ENCODE measurements at places on chromosomes 4 and X. TPM values are rescaled to one million over a fixed set of nuclear protein-coding genes. Genes with fewer than 3 reads are reported as not detected.

- no peak for DNase-seq
Observed at GRCh38 chrX:7085879-7086278, 61.6 kb upstream of the STS start.

DNA sequence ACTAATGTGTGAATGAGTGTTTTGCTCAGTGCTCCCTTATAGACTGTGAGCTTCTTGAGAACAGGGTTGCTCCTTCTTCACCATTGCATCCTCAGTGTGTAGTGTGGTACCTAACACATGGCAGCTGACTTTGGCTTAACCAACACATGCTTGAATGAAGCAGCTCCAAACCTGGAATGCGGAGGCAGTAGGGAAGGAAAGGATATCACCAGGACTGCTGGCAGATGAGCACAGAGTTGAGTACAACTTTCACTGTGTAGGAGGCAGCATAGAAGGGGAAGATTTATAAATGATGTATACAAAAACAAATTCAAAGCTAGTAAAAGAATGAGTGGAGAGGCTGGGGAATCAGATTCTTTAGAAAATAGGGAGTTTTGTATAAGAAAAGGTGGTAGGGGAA is 174.3 kb downstream of the SLIT2 start:
- DNase-seq, result no peak

NSG1 gene
- 2.3 TPM for total RNA-seq

HSFX4 gene
- total RNA-seq, result not detected

DNA sequence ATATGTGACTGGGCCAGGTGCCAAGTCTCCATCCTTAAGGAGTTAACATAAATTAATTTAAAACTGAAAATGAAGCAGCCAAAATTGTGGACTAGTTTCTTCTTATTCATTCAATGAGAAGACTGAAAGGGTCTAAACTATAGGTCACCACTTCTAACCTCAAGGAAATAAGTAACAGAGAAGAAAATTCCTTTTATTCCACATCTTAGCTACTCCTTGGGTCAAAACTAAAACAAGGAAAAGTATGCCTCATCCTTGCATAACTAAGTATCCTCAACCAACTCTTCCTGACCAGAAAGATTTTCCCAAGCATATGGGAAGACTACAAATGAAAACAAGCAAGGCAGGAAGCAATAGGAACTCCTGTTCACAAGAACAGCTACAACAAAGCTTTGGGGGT is 71.2 kb downstream of the ZNF827 start:
- no peak for DNase-seq

- DNase-seq, result no peak
Observed at GRCh38 chrX:28626515-28626914, 39.3 kb downstream of the IL1RAPL1 start.

DNA sequence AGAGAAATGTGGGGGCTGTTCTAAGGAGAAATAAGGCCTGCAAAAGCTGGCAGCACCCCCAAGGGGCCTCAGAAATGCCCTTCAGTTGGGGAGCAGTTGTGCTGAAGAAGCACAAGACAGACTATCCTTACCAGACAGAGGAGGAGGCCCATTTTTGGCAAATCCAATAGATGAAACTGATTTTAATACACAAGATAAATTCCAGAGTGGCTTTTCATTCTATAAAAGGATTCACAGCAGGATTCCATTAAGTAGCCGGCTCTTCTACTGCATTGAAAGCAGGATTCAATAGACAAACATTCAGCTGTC is 8.1 kb downstream of the SEPTIN6 start:
- DNase-seq, result no peak

TLR2 gene
- total RNA-seq, result 25.0 TPM

GRCh38 chrX:45862801-45863200 is 662.1 kb upstream of the DIPK2B start:
- DNase-seq, result no peak

DNA sequence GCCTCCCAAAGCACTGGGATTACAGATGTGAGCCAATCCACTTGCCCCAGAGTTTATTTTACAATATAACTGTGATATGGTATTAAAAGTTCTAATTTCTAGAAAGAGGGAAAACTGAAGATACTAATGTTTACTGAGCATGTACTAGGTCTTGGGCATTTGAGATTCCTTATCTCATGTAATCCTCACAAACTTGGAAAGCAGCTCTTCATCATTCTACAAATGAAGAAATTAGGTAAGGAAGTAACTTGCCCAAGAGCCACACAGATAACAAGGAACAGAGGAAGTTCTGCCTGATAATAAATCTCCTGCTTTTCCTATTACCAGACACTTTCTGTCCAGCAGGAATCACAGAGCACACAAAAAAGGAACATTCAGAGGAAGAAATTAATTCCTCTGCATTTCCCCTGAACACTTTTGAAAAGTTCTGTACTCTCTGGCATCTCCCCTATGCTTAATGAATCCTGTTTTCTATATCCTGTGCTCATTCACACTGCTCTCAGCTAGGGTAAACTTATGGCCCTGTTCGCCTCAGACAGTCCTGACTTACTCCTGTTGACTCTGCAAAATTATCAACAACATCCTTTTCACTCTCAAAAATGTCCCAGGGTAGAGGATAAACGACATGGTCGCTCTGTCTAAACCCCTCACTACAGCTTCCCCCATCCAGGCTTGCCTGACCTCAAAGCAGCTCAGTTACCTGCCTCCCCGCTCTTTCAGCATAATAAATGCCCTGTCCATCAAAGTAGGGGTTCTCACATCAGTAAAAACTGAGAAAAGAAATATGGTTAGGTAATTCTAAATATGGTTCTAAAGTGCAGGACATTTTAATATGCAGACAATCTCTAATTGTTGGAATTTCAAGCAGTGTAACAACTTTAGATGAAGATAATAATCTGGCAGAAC is 13.6 kb downstream of the SH3RF1 start:
- DNase-seq, result no peak

- no peak for DNase-seq
Observed at GRCh38 chr4:21882051-21882839, 66.3 kb downstream of the KCNIP4 start.

- DNase-seq, result no peak
Observed at GRCh38 chr4:797066-797465, 28.9 kb downstream of the CPLX1 start.

DNA sequence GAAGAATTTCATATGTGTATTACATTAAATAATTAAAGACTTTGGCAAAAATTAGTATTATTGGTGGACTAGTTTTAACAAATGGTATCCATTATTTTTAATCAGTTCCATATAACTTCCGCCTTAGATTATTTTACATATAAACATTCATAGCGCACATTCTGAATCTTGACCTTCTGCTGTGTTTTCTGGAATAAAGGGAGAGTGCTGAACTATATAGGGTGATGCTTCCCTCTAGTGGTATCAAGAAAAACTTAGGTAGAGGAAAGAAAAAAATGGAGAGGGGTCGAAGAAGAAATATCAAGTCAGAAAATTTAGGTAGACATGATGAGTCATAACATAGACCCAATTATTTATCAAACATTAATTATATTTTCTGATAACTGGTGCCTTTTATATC is 155.6 kb upstream of the PACRGL start:
- no peak for DNase-seq

All from sigmoid colon (tissue), 7 donors.